ENCODE measurements at places on chromosomes 3 and 15.

GRCh38 chr3:107065094-107065861 lies 312.0 kb upstream of the CCDC54 start:
- peak; percentile 28 for DNase-seq

DNA sequence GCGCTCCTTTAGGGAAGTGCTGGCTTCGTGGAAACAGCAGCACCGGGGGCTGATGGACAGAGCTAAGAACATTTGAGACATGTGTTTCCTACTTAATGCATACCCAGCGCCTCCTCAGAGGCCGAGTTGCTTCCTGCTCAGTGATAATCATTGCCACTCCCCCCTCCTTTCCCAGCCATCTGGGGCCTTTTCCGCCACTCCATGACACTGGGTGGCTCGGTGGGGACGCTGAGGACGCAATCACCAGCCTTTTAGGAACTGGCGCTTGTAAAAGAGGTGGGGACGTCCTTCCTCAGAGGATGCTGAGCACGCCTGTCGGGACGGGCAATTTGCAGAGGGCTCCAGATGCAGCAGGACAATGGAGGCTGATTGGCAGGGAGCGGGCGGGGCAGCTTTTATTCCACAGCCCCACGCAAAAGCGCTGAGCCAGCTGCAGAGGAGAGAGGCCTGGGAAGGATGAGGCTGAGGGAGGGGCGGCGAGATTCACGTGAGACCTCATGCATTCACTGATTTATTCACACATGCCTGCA lies 22.2 kb upstream of the IQSEC1 start:
- DNase-seq: no peak

DNA sequence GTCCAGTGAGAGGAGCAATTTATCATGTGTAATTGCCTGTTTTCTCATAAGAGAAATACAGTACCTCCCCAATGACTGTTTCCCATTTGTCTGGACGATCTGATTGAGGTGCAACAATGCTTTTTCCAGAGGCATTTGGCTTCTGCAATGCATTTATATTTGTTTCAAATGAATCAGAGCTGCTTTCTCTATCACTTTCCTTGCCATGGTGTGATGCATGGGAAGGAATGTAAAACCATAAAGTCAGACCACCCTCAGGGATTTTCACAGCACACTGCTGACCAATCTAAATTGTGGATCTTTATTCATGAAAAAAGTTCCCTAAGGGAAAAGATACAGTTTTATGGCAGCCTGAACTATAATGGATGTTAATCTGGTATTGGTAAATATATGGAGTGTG lies 333.0 kb downstream of the ZNF385D start:
- no peak for DNase-seq

- DNase-seq: no peak
Observed at GRCh38 chr3:40404591-40405198, 17.7 kb downstream of the ENTPD3 start.

- no peak for DNase-seq
Observed at GRCh38 chr3:169255511-169255910, 408.0 kb downstream of the MECOM start.

DNA sequence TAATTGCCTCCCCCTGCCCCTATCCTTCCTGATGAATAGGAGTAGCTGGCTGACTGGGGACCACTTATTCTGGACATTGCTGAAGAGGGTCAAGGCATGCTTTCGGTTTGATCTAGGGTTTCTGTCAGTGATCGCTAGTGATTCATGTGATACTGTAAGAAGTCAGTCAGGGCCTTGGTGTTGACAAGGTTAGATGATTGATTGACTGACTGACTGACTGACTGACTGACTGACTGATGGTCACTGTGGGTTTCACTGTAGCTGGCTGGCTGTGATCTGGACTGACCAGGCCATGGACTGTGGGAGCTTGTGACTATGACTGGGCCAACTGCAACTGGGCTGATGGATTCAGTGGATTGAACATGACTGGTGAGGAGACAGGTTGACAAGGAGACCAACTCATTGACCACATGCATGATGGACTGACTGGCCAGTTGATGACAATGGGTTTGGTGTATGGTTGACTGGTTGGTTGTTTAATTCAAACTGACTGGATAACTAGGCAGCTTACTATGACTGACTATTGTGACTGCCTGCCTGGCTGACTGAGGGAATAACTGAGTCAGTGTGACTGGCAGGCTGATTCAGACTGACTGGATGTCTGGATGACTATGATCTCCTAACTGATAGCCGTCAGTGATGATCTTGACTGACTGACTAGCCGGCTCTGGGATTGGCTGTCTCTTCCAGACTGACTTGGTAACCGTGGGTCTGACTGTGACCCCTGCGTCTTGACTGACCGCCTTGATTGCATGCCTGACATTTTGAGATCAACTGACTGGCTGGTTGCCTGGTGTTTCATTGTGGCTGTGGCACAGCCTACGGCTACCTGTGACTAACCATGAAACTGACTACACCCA lies 509.9 kb downstream of the SHQ1 start:
- DNase-seq: peak; percentile 81

DNA sequence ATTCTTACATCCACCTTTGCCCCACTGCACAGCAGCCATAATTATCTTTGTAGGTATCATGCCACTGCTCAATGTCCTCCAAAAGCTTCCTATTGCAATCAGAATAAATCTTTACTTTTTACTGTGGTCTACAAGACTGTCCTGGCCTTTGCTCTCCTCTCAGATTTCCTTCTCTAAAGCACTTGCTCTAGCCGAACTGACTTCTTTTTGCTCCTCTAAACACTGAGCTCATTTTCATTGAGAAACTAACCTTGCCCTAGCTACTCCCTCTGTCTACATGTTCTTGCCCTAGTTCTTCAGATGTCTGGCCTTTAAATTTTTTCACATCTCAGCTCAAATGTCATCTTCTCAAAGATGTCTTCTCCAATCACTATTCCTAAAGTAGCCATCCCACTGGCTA lies 342.8 kb downstream of the TBC1D5 start:
- no peak for DNase-seq

DNA sequence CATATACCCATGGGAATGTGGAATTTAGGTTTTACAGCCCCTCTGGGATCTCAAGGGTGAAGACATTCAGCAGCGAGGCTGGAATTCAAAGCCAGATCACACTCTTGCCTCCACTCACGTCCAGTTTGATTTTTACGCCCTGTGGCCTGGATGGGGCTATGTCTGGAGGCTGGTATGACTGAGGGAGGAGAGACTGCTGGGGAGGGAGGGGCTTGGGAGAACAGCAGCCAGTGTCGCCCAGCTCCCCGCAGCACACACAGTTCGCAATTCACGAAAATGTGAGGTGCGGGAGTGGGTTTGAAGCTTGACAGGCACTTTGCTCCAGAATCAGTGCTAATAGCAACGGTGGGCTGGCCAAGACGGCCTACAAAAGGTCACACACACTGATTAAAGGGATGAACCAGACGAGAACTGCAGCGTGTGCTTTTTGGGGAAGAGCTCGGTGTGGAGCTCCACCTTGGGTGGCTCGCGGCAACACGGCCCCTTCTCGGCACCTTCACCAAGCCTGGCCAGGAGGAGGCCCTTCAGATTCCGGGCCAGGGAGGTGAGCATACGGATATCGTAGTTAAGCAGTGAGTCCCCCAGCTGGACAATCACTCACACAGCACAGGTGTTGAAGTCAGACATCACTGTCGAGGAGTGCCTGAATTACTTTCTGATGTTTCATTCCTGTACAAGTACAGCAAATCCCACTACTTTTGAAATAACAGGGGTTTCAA lies 16.4 kb downstream of the EHD4 start:
- no peak for DNase-seq

DNA sequence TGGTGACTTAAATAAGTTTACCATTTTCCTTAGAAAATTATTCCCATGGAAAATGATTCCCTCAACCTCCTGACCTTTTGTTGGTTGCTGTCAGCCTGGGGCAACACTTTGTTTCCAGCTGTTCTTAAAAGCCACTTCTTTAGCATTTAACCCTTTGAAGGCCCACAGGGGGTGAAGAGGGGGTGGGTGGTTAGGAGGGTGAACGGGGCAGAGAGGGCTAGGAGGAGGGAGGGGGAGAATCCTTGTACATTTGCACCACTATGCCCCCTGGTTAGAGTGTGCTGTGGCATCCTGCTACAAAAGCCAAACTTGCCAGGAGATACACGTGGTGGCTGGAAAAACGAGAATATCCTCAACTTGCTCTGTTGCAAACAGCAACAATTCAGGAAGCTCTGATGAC lies 273.2 kb upstream of the RGMA start:
- no peak for DNase-seq

- no peak for DNase-seq
Observed at GRCh38 chr3:20246662-20247061, 60.7 kb upstream of the SGO1 start.

- no peak for DNase-seq
Observed at GRCh38 chr15:27278761-27279160, 307.8 kb downstream of the GABRG3 start.

GRCh38 chr3:42308651-42309050 lies 42.7 kb upstream of the CCK start:
- DNase-seq: no peak

Data from activated T-cell treated with anti-CD3 and anti-CD28 coated beads, Interleukin-2, amount 50 U/mL, for 24 hours (primary cell).